ENCODE measurements at places on chromosomes 2 and 18. TPM values are rescaled to one million over a fixed set of nuclear protein-coding genes. Genes with fewer than 3 reads are reported as not detected.

DNA sequence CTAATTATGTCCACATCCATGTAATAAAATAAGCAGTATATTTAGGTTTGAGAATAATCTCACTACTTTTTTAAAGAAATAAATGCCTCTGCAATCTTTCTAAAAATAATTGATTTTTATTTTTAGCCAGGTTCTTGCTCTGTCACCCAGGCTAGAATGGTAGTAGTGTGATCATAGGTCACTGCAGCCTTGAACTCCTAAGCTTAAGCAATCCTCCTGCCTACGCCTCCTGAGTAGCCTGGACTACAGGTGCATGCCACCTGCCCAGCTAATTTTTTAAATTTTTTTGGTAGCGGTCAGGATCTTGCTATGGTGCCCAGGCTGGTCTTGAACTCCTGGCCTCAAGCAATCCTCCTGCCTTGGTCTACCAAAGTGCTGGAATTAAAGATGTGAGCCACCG lies 133.3 kb downstream of the CAMKMT start:
- DNase-seq, result no peak

DNA sequence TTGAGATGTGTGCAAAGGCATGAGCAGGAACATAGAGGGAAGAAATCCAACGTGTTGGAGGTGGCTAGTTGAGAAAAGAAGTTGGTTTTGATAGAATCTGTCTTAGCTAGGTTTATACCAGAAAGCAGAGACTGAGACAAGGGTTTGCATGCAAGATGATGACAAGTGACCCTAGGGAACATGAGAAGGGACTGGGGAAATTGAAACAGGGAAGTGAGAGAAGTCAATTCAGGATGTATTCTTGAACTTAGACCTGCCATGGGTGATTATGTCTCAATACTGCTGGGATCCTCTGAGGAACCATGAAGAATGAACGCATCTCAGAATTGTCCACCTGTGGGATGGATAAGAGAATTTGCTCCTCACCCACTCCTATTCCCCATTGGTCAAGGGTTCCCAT lies 20.5 kb downstream of the IL36A start:
- DNase-seq, result no peak

DNA sequence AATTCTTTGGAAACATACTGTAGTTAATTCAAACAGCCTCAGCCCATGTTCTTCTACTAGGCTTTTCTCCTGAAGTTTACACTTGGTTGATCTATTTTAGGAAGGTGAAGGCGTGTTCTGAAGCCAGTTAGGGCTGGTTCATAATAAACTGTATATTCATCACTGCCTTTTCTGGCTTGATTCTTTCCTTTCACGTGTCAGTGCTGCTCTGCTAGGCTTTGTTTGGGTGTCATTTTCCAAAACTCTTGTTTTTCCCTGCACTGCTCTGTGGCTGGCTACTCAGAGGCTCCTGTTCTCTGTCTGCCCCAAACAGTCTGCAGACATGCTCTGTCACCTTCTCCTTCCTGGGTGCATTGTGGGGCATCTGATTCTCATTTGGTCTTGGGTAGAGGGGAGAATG lies 136.1 kb downstream of the PARD3B start:
- peak; percentile 47 for DNase-seq

DNA sequence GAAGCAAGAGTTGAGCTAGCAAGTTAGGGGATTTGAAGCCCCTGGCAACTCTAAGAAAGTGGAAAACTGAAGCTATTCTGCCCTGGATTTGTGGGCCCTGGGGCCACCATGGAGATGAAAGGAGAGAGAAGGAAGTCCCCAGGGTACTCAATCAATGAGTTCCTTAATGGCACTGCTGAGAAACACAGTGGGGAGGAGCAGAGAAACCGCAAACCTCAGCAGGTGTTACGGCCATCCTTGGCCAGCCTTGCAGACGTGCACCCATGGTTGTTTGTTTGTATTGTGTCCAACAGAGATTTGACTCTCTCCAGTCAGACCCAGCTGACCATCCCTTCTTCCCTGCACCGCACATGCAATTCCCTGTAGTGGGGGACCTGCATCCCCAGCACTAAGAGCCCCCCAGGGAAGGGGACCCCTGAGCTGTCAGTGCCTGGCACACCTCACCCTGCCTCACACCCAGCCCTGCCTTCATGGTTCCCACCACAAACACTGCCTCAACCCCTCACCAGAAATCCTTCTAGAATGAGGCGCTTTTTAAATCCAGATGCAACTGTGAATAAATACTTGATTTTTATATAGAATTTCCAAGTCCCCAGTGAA lies 255.3 kb downstream of the SH3BP4 start:
- no peak for DNase-seq

GRCh38 chr2:216349366-216349765 lies 22.9 kb downstream of the MARCHF4 start:
- DNase-seq, result no peak

- DNase-seq, result no peak
These were observed 38.3 kb downstream of the MYO7B start for GRCh38 chr2:127573771-127574170.

GRCh38 chr2:232415138-232415690 lies 8.6 kb downstream of the ALPG start:
- DNase-seq, result no peak

GRCh38 chr2:29560030-29560429 lies 361.4 kb downstream of the ALK start:
- DNase-seq, result no peak

- DNase-seq, result no peak
These were observed 1.0 kb upstream of the SNRNP200 start for GRCh38 chr2:96306370-96306769.

DNA sequence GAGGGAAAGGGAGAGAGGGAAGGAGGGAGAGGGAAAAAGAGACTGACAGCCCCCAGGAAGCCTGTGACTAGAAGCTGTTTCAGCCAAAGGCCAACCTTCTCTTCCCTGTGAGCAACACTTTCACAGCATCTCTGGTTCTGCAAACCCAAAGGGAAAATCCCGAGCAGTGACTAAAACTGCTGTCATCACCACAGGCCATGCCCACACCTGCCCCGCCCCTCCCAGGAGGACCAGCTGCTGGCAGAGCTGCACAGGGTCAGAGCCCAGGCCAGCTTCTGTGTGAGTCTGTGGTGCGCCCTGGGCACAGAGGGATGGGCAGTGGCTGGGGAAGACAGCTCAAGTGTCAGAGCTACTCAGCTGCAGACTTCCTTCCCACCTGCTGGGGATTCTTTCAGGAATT lies 64.9 kb upstream of the OTOS start:
- peak; percentile 65 for DNase-seq

The SERPINB11 gene
- not detected for polyA plus RNA-seq

The PLGLB2 gene
- 1.9 TPM for polyA plus RNA-seq

The CPS1 gene
- 10.8 TPM for polyA plus RNA-seq

The GRB14 gene
- 0.16 TPM for polyA plus RNA-seq

The CRYGB gene
- not detected for polyA plus RNA-seq

All from fibroblast of lung (primary cell).